ENCODE measurements at places on chromosomes 4 and X.

- DNase-seq = no peak
These were observed 368.6 kb upstream of the TENM3 start for GRCh38 chr4:181874602-181875001.

DNA sequence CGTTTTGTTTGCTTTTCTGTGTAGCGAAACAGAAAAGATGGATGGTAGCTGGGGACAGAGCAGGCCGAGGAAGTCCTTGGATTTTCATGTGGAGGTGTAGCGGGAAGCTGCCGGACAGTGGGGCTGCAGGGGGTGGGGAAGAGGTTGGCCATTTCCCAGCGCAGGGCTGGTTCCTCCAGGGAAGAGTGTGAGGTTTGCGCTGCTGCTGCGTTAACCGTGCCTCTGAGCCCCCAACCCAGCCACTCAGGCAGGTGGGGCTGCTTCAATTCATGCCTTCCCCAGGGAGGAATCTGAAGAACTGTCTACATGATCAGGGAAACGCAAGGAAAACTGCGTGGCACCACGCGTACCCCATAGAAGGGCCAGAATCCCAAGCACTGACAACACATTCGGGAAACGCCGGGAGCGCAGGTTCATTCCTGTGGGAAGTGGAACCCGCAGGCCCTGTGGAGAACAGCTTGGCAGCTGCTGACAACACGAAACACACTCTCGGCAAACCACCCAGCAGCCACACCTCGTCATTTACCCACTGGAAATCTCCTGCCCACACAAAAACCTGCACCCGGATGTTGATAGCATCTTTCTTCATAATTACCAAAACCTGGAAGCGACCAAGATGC, 57.7 kb downstream of the PCGF3 start:
- DNase-seq = no peak

GRCh38 chrX:42491137-42491907, 286.6 kb downstream of the PPP1R2C start:
- no peak for DNase-seq

DNA sequence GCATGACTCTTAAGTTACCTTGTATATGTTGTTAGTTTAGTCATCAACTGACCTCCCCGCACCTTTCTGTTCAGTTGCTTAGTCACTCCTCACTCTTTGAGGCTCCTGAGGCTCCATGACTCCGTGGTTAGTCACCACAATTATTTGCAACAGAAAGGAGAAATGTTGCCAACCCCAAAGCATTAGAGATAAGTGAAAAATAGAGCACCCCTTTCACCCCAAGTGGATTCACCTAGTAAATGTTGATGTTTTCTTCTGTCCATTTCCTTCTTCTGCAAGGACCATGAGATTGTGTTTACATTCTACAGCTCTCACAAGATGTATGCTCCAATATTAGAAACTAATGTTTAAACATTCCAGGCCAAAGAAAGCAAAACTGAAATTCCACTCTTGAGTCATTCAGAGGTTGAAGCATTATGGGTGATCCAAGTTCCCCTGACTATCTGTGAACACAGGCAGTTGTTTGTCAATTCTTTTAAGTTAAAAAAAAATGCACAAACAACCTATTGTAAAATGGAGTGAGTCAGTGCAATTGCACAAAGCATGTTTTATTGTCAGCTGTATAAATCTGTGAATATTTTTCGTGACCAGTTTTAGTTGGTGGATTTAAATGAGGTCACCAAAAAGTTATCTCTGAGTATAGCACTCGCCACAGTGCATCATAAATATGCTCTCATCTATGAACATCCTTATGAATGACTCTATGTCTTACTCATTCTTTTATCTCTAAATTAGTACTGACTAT, 552.4 kb upstream of the MAGEB2 start:
- no peak for DNase-seq

- no peak for DNase-seq
These were observed 64.3 kb upstream of the GABRE start for GRCh38 chrX:152038804-152039203.

GRCh38 chr4:153497988-153498967, 32.1 kb downstream of the TMEM131L start:
- DNase-seq = no peak

GRCh38 chrX:9700555-9700954, 65.1 kb downstream of the GPR143 start:
- DNase-seq = no peak

DNA sequence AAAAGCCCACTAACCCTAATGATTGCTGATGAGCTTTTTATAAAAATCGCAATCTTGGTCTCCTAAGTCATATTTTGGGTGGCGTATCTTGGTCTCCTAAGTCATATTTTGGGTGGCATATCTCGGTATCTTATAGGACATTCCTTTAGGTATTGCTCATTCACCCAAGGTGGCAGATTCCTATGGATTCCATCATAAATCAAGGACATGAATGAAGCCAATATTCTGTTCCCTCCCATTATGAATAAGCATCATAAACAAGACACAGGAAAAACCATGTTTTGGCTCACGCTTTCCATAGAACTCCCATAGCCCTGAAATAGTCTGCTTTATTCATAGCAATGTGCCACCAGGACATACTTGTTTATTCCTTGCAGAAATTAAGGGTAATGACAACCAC, 95.0 kb upstream of the CD99 start:
- no peak for DNase-seq

GRCh38 chrX:66633541-66633940, 5.3 kb downstream of the EDA2R start:
- no peak for DNase-seq

DNA sequence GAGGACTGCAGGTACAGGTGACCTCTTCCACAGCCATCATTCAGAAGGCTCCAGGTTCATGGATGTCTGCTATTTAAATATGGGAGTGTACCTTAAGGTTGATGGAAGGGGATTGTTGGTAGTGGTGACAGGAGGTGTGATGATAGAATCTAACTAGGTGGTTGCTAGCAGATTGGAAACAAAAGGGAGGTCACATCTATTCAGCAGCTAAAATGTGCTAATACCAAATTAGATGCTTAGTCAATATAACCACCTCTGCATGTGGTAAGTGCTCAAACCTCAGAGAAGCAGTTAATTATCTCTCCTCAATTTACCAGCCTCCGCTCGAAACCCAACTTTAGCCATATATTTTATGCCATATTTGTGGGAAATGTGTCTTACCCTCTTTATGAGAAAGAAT, 98.7 kb upstream of the CCSER1 start:
- no peak for DNase-seq

DNA sequence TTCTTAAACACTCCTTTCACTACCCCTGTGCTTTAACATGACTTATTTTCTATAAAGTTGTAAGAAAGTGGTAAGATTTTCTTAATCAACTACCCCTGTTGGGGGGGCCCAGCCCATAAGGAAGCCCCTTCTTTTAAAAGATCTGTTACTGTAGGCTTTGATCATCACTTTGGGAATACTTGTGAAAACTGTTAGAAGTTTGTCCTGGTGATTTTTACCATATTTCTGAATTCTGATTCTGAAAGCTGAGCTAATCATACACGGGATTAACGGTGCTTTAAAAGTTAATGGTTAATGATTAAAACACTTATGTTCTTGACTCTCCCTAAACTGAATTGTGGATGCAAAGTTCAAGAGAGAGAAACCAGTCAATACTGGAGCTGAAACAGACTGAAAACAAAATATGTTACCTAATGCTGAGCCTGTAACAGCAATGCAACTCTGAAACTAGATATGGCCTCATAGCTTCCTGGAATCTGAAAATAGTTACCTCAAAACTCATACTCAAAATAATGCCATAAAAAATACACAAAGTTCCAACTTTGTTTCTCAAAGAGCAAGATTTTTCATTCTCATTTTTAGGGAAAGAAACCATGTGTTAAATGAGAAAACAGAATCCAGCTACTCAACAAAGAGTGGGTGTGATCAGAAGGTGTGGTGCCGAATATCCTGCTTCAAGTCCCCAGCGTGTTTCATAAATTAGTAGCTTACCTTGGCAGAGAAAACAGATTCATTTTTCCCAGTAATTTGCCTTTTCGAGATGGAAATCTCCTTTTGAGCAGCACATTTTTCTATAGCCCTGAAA, 31.6 kb downstream of the ADH7 start:
- DNase-seq = no peak

GRCh38 chr4:77804471-77804870, 14.7 kb downstream of the CNOT6L start:
- DNase-seq = no peak

GRCh38 chr4:16289897-16290554, 63.8 kb upstream of the TAPT1 start:
- no peak for DNase-seq
